Thymus (tissue), 14 donors: ENCODE measurements at places on chromosomes 5 and 9.

- no peak for DNase-seq
Observed at GRCh38 chr5:158832096-158832685, 267.5 kb downstream of the EBF1 start.

GRCh38 chr9:87270221-87270847, 227.3 kb upstream of the DAPK1 start:
- DNase-seq = no peak

DNA sequence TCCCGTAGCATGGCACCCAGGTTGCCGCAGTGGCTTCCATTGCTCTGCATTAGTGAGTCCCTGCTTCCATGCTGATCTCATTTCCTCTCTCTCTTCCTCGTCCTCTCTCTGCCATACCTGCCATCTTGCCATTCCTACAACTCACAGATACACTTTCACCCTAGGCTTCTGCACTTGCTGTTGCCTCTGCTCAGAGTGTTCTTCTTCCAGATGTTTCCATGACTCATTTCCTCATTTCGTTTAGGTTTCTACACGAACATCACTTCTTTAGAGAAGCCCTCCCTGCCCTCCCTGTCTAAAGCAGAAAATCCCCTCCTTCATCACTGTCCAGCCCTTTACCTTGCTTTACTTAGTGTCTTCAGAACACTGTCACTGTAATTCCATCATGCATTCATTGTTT, 115.2 kb upstream of the WWC1 start:
- no peak for DNase-seq

GRCh38 chr9:110095776-110096175, 112.2 kb downstream of the C9orf152 start:
- DNase-seq = no peak

DNA sequence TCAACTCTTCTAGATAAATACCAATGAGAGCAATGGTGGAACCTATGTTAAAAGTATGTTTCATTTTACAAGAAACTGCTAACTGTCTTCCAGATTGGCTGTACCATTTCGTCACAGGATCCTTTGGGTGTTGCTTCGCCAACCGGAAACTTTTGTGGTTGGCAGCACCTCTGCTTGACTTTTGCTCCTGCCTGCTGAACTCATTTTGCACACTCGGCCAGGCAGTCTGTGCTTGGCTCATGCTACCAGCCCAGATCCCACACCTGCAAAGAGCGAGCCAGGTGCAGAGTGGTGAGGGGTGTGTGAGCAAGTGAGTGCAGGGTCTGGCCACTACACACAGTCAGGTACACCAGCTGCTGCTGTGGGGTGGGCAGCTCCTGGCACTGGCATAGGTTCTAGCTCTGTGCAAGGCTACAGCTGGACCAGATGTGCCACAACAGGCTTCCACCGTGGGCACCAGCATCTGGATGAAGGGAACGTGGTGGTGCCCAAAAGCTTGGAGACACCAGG, 422.3 kb downstream of the PRR16 start:
- no peak for DNase-seq

GRCh38 chr5:176153741-176154140, 84.5 kb upstream of the SIMC1 start:
- no peak for DNase-seq

GRCh38 chr9:134049772-134050588, 17.8 kb downstream of the BRD3 start:
- DNase-seq = no peak

DNA sequence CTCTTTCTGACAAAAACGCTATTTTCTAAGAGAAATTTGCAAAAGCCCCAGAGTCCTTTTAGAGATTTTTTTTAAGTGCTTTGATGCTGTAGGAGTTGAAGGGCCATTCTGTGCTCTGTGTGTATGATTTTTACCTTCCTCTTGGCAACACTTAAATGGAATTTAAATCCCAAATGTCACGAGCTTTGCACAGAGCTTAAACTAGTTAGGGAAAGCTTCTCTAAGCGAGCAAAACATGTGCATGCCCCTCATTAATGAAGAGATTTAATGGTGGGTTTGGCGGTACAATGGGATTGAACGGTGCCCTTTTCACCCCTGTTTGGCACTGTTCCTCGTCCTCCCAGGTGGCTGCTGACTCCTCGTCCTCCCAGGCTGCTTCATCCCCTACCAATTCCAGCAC, 220.7 kb downstream of the DRD1 start:
- DNase-seq = no peak

DNA sequence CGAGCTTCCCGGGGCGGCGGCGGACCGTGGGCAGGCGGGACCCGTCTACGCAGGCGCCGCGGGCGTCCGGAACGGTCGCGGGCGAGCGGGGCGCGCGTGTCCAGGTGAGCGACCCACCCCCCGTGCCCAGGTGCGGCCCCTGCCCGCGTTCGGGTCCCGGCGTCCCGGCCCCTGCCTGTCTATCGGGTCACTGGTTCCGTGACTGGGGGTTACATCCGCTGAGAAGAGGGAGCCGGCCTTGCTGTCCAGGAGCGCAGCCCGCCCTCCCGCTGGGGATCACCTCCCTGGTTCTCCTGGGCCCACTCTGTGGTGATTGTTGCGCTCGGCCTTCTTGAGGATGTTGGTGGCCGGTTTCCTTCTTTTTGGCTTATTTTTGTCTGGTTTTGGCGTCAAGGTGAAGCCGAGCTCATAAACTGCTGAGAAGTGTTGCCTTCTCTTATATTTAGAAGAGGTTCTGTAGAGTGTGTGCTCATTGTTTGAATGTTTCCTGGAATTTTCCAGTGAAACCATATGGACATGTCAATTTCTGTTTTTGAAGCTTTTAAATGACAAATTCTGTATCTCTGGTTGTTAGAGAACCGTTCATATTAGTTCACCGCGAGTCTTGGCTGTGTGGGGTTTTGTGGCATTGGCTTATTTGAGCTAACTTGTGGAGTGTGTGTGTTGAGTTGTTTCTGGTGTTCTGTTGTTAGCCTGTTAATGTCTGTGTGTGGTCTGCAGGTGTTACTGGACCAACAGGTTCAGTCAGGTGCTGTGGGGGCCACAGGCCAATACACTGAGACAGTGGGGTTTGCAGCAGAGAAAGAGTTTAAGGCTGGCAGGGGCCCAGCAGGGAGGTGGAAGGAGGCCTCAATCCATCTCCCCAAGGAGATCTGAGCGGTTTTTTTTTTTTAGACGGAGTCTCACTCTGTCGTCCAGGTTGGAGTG, 621 bp downstream of the CEP72 start:
- no peak for DNase-seq

DNA sequence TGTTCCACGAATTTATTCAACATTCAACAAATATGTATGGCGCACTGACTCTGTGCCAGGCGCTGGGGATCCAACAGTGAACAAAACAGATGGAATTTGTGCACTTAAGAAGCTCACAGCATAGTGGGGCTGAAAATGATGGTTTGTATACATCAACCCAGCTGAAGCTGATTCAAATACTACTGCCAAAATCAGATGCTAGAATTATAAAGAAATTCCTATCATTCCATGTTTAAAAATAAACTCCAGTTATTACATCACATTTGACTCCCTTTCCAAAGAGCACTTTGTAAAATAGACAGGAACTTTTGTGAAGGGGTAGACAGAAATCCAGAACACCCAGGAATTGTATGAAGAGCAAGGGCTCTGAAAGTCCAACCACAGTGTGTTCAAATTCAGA, 54.1 kb downstream of the ZNF608 start:
- DNase-seq = no peak

DNA sequence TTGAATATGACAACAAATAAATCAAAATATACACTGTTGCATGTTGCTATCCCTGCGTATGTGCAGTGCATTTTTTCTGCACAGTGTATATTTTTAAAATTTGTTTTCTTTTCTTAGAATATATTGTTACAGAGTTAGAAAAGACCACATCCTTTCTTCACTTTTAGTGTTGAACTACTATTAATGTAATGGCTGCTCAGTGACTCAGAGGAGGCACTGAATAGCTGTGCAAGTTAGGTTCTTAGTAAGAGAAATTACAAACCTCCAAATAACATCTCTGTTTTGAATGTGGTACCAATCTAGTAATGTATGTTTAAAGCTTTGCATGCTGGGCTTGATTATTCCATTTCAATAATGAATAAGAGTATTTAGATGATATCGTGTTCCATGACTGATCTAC, 208.9 kb upstream of the PRR16 start:
- DNase-seq = no peak

DNA sequence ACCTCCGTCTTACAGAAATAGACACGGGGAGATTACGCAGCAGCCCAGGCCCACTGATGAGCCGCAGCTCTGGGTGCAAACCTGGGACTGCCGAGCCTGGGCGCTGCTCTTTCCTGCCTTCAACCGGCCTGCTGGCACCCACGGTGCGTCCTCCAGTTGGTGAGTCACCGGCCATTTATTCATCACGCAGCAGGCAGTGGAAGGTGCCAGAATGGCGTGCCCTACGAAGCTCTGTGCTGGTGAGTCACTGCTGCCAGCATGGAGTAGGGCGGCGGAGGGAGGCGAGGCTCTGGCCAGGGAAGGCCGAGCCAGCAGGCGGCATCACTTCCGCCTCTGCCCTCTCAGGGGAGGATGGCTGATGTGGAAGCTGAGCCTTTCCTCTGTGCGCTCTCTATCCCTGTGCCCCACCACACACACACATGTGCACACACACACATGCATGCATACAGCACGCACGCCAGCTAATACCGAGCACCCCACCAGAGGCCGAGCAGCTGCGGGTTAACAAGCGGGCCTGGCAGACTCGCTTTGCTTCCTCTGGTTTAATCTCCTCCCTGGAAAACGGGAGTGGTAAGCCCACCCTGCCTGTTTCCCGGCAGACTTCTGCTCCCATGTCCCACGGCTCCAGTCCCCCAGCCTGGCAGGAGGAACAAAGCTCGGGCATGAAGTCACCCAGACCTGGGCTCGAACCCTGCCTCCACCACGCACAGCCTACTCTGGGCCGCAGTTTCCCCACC, 39.2 kb downstream of the OLFM1 start:
- DNase-seq = no peak

GRCh38 chr5:91160714-91161285, 222.3 kb downstream of the ARRDC3 start:
- DNase-seq = no peak

DNA sequence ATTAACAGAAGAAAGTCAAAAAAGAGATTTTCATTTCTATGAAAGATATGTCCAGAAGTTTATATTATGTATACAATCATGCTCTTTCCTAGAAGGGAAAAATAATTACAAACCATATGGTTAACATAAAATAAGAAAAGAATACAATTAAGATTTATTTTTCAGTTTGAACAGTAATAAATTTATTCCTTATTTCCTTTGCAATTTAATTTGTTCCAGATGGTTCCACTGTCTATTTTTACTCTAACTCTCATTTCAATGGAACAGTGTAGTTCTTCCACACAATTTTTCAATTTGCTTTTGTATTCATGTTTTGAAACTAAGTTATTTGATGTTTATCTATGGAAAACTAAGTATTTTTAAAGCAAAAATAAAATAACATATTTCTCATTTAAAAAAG, 1026.3 kb downstream of the TAF11L14 start:
- DNase-seq = no peak

- DNase-seq = no peak
Observed at GRCh38 chr5:138911441-138911840, 36.3 kb upstream of the LRRTM2 start.

- DNase-seq = no peak
Observed at GRCh38 chr5:123471385-123471784, 40.6 kb upstream of the CSNK1G3 start.

DNA sequence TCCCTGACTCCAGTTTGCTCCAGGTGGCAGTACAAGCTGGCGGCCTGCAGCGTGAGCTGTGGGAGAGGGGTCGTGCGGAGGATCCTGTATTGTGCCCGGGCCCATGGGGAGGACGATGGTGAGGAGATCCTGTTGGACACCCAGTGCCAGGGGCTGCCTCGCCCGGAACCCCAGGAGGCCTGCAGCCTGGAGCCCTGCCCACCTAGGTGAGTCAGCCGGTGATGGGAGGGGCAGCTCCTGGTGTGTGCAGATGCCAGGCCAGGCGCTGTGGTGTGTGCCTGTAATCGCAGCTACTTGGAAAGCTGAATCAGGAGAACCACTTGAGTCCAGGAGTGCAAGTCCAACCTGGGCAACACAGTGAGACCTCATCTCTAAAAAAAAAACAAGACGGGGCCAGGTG, 10.0 kb upstream of the CACFD1 start:
- DNase-seq = no peak

DNA sequence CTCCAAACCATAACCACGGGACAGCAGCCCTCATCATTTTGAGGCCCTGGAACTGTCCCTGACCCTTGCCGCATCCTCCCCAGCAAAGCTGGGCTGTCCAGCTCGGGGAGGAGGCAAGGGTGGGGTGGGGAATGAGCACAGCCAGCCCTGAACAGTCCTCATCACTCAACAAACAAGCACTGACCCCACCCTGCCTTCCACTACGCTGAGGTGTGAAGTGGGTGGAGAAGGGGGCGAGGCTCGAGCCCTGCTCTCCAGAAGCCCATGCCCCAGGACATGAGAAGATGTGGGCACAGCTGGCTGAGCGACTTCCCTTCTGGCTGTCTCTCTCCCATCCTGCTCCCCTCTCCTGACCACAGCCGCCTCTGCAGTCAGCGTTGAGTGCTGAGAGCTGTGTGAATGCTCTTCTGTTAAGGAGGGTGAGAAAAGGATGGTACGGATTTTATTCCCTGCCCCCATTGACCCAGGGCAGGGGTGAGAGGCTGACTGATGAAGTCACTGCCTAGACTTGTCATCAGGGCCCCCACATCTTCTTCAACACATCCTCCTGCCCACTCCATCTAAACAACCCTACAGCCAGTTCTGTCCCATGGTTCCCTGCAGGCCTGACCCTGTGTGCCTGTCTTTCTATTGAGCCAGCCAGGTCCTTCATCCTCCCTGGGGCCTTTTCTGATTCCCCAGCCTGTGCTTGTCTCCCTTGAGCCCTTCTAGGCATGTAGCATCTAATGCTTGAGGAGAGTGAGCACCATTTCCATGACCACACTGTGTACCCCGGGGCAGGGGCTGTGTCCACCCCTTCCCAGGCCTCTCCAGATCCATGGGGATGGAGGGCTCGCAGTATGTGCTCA, 276.0 kb downstream of the FSTL4 start:
- DNase-seq = no peak

DNA sequence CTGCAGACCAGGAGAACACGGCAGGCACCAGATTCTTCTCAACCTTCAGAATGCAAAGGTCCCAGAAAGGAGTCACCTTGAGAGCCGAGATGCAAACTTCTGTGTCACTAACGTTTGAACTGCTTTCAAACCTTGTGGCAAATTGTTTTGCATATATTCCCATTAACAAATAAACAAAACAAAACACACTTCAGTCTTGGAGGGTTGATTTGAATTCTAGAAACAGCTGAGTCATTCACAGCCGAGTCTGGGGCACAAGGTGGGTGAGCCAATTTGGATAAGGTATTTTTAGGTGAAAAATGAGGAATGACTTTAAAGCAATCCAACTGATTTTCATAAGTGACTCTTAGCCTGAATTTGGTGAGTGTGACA, 38.8 kb upstream of the ANKRD33B start:
- no peak for DNase-seq

GRCh38 chr5:93164690-93165089, 416.3 kb downstream of the NR2F1-AS1 start:
- DNase-seq = no peak

GRCh38 chr5:146878476-146879172, at the start of gene PPP2R2B:
Gene PPP2R2B (minus strand): TSS chr5:146878757.
- no peak for DNase-seq

DNA sequence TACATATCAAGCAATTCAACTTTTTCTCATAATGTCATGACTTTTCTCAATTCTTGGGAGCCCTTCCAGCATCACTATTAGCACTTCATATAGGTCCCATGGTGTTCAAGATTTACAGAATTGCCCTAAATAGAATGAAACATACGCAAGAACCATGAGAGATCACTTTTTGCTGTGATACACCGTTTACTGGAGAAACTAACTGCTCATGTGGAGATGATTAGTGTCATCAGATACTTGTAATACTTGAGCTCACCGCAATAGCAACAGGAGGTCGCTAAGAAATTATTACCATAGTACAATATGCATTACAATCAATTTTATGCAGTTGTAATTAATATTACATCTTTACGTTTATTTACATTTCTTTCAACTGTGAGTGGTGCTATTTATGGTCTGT, 4.8 kb upstream of the PCSK5 start:
- DNase-seq = no peak
